ENCODE measurements at places on chromosomes 5 and 9.

DNA sequence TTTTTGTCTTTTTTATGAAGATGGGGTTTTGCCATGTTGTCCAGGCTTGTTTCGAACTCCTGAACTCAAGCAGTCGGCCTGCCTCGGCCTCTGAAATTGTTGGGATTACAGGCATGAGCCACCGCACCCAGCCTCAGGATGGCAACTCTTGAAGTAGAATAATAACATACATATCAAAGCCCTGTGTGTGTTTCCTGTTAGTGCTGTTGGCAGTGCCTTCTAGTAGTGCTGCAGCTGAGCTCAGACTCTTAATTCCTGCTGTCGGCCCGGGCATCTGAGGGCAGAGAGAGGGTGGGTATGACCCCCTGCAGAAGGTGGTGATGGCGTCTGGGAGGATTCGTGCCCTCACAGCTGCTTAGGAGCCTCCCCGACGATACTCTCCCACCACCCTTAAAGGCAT, 227.2 kb downstream of the PDZD2 start:
- no peak for DNase-seq

GRCh38 chr5:37615184-37615583, 224.7 kb downstream of the GDNF start:
- DNase-seq = no peak

- DNase-seq = peak; percentile 64
Observed at GRCh38 chr5:14872070-14872989, 752 bp upstream of the ANKH start.

- no peak for DNase-seq
Observed at GRCh38 chr5:43891112-43891511, 288.1 kb downstream of the NNT start.

DNA sequence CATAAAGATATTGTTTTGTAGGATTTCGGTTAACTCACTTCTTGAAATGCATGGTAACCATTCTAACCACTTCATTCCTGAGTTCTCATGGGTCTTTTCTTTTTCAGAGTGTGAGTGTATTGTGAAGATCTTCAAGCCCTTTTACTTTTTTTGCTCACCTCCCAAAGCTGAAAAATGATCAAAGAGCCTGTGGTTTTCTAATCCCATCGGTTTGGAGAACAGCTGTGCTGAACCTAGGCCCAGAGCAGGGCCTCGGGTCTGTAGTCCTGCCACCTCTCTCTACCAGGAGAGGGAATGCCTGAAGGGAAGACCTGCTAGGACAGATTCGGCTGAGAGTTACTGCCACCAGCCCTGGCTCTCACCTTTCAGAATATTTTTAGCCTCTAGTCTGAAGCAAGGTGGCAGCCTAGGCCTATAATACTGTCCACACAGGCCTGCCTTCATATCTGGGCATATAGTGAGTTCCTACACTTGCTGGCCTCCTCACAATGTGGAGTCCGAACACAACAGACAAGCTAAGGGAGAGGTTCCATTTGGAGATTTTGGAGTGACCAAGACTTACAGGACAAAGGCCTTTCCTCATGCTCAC, 13.8 kb downstream of the RGMB start:
- no peak for DNase-seq

- no peak for DNase-seq
Observed at GRCh38 chr9:127173063-127173462, 50.6 kb upstream of the ANGPTL2 start.

DNA sequence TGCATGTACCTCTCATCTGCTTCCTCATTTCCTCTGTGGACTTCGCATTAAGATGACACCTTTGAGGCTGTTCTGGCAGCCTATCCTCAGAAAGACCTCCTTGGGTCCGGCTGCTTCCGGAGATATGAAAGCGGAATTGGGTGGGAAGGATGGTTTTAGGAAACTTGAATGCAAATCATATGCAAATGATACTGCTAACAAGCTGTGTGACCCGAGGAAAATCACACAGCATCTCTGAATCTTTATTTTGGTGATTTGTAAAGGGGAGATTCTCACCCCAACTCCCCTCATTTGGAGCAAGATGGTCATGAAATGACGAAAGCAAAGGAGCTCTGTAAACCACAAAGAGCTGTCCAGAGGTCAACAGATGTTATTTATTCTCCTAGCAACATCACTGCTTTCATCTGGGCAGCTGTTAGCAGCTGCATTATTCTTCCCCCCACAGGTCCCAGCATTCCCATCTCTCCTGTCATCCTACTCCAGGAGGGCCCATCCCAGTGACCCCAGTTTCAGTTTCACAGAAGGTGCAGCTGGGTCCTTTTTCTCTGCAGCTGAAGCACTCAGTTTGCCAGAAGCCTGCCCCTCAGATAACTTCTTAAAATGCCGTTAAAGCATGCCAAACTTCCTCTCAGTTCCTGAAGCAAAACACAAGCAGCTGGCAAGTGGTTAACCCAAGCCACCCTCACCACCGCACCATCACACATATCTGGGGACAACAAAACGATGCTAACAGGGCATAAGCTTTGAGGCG, 269.5 kb downstream of the SEC61B start:
- DNase-seq = peak; percentile 50

GRCh38 chr5:177456976-177457851, 10.6 kb downstream of the PRR7 start:
- peak; percentile 97 for DNase-seq

DNA sequence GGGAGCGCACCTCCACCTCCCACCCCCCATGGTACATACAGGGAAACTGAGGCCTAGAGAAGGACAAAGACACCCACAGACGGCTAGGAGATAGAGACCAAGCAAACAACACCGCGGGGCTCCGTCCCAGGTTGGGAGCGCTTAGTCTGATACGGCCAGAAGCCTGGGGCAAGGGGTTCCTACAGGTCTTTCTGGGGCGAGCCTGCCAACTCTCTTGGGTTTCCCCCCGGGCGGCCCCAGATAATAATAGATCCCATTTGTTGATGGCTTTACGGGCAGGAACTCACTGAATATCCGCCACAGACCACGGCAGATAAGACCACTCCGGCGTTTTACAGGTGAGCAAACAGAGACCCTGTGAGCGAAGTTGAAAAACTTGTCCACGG, 5.0 kb upstream of the EBF1 start:
- DNase-seq = no peak

- no peak for DNase-seq
Observed at GRCh38 chr9:128484686-128485413, 19.7 kb upstream of the GLE1 start.

DNA sequence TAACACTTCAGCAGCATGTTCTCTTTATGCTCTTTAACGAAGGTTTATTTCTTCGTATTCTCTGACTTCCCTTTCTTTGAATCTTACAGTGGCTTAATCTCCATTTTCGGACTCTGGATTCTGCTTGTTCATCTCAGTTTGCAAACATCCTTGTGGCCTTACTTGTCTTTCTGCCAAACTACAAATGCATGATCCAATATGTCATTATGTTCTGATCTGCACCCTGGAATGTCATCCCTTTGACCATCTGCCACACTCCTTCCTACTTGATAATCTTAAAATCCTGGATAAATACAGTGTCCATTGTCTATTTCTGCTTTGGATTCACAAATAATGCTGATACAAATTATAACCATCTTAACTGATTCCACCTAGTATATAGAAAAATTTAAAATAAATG, 499.2 kb downstream of the CDH18 start:
- no peak for DNase-seq

DNA sequence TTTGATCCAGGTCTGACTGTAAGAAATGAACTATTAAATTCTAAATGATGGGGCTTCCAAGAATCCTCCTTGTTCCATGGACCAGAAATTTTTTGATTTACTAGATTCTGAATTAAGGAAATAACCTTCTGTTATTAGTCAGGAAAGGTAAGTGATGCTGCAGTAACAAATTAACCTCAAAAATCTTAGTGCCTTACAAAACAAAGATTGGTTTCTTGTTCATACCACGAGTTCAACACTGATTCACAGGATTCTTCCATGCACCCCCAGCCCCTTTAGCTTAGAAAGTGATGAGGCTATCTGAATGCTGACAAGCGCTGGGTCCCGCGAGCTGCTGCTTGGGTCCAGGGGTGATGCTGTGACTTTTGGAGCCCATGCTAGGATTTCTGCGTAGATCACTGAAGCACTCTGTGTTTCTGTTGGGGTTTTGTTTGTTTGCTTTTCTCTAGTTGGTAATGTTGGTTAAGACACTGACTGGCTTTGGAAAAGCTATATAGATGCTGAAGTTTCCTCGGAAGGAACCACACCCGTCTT, 52.3 kb downstream of the COL15A1 start:
- no peak for DNase-seq

DNA sequence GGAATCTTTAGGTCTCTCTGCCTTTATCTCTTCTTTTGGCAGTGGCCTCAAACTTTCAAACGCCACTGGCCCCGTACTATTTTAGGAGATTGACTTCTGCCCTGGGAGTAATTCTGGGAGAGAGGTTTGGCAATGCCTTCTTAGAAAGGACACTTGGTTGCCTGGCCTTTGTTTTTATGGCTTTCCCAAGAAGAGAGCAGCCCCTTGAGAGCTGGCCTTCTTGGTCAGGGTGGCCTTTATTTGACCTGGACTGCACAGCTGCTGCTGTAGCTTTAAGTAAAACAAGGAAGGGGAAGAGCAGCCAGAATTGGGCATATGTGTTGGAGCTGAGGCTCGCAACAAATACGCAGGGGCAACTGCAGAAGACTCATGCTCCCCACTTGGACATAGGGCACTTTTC, 60.8 kb downstream of the PTPN3 start:
- DNase-seq = no peak

GRCh38 chr5:75338408-75338807, 1.4 kb downstream of the HMGCR start:
- peak; percentile 15 for DNase-seq

DNA sequence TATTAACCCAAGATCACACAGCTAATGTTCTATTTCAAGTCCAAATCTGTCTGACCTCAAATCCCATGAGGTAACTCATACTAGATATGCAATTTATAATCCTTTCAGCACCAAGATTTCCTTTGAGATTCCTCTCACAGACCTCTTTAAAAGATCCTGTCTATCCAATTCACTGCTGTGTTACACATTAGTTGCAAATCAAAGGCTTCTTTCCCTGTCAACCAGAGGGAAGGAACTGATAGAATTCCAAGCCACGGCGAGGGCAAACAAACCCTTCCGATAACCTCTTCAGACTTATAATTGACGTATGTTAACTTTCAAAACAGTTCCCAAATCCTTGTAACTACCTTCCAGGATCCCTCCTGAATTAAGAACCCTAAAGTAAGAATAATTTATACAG, 168.9 kb downstream of the DRD1 start:
- no peak for DNase-seq

DNA sequence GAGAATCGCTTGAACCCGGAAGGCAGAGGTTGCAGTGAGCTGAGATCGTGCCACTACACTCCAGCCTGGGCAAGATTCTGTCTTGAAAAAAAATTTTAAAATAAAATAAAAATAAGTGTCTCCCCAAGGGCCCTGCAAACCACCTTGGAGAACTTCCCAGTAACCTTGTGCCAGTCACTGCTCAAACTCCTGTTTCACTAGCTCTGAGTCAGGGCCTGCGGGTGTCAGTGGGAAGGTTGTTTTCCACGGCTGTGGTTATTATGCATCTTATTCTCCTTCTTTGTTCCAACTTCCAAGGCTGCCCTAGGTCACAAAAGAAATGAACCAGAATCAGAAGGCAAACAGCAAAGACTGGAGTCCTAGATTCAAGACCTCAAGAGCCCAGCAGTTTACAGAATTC, 246.7 kb downstream of the ADAMTSL1 start:
- DNase-seq = no peak

DNA sequence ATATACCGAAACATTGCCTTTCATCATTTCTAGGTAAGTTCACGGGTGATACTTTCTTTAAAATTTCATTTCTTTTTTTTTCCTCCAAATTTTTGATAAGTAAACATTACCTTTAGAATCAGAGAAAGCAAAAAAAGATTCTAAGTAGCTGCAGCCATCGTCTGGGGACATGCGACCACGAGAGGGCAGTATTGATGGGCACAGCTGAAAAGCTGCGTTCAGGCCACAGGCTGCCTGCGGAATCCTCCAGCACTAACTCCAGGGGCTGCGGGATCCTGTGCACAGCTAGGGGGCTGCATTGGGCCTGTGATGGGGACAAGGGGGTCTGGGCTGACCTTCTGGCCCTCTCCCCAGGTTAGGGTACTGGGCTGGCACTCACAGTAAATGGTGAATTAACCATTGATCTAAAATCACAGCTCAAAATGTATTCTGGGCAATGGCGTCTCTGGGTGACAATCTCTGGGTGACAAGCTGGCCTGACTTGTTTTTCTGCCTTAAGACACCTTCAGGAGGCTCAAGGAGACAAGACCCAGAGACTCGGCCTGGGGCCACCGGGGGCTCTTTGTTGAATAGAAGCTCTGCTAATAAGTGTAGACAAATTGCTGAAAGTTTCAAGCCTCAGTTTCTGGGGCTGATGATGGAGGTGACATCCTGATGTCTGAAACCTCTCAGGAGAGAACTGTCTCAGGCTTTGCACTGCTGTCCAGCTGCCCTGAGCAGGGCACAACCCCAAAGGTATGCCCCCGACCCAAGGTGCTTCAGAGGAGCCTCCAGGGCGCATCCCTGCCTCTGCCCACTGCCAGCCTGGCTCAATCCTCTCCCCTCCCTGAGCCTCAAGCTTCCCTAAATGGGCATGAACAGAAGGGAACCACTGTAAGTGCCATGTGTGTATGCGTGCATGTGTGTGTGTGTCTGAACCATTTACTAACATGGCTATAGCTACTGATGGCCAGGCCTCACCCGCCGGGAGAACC, 44.3 kb upstream of the SARDH start:
- peak; percentile 84 for DNase-seq

- DNase-seq = peak; percentile 76
Observed at GRCh38 chr9:133148199-133149129, 15.2 kb downstream of the GBGT1 start.

Data from NAMALWA (cell line).